ENCODE measurements at places on chromosomes 5 and 9.

DNA sequence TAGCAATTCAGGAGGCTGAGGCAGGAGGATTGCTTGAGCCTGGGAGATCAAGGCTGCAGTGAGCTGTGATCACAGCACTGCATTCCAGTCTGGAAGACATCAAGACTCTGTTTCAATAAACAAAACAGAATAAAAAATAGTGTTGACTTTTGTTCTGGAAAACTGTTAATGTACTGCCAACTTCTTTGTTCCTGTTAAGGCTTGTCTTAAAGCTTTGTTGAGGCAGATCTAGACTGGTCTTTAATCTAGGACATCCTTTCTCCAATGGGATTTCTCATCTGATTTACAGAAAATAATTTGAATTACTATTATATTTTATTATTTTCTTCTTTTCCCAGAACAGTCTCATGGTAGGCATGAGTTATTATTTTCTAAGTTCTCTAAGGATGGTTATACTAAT, 26.0 kb downstream of the BDP1 start:
- DNase-seq, result no peak

- DNase-seq, result no peak
These were observed 68.1 kb upstream of the RNF130 start for GRCh38 chr5:180139731-180140055.

DNA sequence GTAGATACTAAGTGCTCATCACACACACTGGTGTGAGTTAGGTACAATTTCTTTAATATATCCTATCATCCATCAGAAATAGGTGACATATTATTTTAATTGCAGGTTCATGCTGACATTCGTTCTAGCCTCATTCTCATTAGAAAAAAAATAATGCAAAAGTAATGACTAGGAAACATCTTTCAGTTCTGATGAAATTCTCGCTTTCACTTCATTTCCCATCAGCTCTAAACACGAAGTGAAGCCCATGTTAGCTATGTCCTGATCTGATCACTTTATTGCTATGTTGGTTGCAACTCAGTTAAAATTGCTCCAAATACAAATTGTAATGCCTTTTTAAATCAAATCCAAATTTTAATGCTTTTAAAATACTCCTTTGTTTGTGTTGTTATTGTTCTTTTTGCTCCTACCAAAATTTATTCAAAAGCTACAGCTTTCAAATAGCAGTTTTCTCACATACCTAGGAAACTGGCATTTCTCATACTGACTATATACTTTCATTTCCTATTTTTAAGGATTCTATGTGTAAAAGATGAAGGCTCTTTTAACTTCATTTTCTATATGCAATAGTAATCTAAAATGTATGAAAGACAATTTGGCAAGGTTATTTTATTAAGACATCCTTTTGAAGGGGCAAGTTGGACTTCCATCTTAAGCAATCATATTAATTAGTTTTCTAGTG, 1237.8 kb upstream of the ACO1 start:
- no peak for DNase-seq

- no peak for DNase-seq
These were observed 86.9 kb downstream of the MACIR start for GRCh38 chr5:103345461-103345860.

GRCh38 chr5:124263680-124264491, 482.6 kb downstream of the ZNF608 start:
- DNase-seq, result no peak

- DNase-seq, result peak; percentile 23
These were observed 42.0 kb upstream of the CDC42SE2 start for GRCh38 chr5:131221888-131222287.

- DNase-seq, result no peak
These were observed 75.2 kb downstream of the PHF2 start for GRCh38 chr9:93651521-93651950.

- DNase-seq, result no peak
These were observed 331.0 kb upstream of the EDIL3 start for GRCh38 chr5:84715686-84716085.

DNA sequence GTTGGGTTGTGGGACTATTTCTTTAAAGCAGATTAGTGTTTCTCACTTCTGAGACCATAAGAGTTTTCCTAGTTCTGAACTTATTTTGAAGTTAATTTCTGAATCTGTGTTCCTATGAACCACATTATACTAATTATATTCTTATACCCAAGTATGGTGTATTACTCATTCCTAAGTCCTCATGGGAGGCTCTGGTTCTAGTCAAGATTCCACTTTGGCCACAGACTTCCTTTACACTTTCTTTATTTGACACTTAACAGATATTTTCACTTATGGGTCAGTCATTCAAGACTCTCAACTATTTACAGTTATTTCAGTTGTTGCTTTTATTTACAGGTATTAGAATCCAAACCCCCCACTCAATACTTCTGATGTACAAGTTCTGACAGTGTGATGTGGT, 937.2 kb upstream of the TYRP1 start:
- DNase-seq, result no peak

DNA sequence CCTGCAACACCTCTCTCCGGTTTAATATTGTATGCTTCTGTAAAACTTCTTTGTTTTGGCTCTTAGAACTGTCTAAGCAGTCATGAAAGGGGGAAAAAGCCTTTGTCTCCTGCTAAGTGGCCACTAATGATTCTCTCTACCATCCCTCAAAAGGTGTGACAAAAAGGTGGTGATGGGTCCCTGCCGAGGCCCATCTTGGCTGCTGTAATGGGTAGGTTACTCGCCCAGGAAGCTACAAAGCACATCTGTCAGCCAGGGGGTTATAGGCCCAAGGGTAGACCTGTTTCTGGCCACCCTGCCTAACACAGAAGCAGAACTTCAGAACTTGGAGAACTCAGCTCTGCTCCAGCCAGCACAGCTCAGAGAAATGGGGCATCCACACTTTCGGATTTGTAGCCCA, 1.6 kb downstream of the FAM219A start:
- DNase-seq, result no peak

GRCh38 chr5:129074903-129075302, 19.6 kb upstream of the ISOC1 start:
- DNase-seq, result no peak

DNA sequence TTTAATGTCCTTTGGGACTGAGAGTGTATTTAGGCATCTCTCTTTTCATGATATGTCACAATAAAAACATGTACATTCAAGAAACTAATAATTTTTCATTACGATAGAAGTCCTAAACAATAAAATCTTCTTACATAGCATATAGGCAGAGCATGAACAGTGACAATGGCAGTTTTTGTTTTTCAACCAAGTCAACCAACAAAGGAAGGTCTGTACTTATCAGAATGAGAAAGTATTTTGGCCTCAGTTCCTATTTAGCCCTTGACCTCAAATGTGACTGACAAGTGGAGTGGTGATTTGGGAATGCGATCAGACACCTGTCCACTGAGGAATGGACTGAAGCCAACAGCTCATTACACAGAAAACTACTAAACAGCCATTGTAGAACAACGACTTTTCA, 219.5 kb downstream of the TMEM161B start:
- no peak for DNase-seq

DNA sequence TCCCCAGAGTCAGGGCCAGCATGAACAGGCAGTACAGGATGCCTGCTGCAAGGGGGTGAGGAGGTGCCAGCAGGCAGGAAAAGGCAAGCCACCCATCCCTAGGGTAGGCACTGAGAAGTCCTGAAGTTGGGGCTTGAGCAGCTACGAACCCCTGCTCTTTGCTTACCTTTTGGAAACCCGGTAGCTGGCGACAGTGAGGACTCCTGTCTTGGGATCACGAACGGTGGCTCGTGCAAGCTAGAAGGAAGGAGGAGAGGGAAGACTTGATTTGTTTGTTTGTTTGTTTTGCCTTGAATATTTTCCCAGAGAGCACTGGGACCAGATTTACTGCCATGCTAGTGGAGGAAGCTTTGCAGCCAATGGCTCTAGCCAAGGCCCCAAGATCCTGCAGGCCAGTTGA, 23.7 kb downstream of the P4HA2 start:
- no peak for DNase-seq

DNA sequence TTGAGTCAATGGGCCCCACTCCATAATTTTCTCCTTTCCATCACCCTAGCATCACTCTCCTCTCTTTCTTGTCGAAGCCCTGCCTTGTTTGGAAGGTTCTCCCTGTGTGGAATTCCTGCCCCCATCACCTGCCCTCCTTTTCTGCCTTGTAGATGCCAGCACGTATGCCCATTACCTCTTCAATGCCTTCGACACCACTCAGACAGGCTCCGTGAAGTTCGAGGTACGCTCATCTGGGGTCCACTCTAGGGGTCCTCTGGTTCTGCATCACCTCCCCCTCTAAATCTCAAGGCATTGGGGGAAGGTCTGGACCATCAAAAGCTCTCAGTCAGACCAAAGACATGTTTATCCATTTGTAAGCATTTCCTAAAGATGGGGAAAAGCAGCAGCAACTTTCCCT, 61.8 kb upstream of the GABRP start:
- no peak for DNase-seq

- no peak for DNase-seq
These were observed 180.3 kb downstream of the SREK1 start for GRCh38 chr5:66324357-66324756.

GRCh38 chr5:1704676-1705075, 95.0 kb downstream of the MRPL36 start:
- no peak for DNase-seq

DNA sequence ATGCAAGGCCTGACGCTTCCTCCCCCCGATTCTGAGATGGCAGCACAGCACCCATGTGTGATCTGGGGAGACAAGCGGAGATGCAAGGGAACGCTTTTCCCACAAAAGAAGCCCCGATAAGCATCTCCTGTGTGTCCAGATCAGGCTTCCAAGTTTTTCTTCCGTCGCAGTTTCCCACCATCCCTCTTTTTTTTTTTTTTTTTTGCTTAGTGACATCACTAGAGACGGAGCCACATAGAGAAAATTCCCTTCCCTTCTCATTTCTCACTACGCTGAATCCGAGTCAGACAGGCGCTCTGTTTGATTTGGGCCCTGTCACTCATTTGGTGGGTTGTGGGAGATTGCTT, 160.9 kb downstream of the HSD17B3 start:
- DNase-seq, result no peak

DNA sequence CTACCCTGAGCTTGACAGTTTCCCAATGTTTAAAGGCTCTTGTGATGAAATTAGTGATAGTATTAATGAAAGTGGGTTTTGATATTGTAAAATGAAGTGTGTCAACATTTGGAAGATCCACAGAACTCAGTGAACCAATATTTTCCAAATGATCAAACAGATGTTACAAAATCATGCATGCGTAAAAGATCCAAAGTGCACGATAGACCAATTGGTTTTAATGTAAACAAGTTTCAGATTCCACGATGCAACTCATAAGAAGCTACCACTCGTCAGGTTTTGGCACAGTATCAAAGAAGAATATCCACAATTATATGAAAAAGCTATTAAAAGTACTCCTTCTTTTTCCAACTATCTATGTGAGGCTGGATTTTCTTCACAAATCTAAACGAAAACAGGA, 82.3 kb downstream of the SLC38A9 start:
- DNase-seq, result no peak

DNA sequence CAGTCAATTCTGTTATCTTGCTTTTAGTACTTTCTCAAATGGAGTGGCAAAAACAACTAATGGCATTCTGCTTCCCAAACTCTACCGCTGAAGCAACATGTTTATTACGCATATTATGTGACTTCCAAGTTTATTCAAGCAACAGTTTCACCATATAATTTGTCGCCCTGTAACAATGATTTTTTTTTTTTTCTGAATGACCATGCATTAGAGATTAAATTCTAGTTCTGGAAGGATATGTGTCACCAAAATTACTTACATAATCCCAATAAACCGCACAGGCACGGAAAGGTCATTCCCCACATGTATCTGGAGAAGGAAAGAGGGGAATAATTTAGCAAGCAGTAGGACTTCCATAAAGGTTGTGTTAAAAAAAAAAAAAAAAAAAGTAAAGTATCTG, 691.8 kb downstream of the DNAH5 start:
- DNase-seq, result no peak

GRCh38 chr5:107135391-107135790, 535.3 kb downstream of the EFNA5 start:
- DNase-seq, result no peak

- no peak for DNase-seq
These were observed 2.0 kb upstream of the RALGDS start for GRCh38 chr9:133122935-133123611.

DNA sequence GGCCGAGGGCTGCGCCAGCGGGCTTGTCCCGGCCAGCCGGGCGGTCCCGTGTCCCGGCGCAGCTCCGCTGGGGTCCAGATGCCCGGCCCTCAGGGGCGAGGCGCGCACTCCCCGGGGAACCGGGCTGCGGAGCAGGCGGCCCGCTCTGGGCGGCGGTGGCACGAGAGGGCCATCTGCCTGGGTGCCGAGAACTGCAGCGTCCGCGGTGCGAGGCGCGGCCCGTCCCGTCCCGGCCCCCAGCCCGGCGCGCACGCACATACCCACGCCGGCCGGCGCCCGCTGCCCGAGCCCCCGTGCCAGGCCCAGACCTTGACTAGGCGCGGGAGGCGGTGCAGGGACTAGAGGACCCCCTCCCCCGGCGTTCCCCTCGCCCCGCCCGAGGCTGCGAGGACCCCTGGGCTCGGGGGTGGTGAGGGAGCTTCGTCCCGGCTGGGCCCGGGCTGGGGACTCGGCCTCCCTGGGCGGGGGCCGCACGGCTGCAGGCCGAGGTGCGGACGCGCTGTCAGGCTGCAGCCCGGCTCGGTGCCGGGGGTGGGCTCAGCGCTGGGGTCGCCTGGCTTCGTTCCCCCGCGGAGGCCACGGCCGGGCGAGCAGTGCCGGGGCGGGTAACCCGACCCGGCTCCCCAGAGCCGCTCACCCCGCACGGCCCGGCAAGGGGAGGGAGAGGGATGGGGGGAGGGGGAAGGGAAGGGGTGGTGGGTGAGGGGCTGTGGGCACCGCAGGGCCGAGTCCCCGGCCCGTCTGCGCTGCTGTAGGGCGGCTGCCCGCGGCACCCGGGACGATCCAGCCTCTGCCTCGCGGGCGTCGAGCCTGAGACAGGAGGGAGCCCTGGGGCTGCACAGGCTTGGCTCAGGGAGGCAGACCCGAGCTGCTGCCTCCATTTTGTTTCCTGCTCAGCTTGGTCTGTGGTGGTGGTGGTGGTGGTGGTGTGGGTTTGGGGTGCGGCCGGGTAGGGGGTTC, 1.2 kb upstream of the NSD1 start:
- no peak for DNase-seq

DNA sequence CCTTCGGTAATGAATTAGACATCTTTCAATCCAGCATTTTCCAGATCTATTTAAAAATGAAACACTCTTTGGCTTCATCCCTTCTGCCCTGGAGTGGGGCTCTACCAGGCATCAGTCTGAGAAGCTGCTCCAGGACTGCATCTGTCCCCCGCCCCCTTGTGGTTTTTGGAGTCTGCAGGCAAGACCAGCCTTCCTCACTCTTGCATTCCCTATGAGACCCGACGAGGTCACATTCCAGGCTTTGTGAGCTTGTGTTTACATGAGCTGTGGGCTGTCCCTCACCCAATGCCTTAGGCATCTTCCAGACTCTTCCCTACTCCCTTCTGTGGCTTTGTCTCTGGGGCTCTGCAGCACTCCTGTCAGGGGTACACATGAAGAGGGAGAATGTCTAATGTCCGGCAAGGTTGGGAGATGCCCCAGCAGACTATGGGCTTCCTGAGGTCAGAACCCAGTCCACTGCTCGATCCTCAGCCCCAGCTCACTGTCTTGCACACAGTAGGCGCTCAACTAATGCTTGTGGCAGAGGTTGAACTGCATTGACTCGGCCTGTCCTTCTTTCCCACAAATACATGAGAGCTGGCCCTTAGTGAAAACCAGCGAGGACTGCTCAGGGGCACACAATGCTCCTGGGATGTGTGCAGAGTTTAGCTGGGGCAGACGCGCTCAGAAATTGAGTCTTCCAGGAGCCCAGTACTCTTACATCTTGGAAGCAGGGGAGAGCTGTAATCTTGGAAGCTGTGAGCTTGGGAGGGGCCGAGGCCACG, 11.7 kb upstream of the GADD45G start:
- no peak for DNase-seq

- no peak for DNase-seq
These were observed 194.8 kb downstream of the SYK start for GRCh38 chr9:90996154-90997065.
